ENCODE measurements at places on chromosomes 7 and 10. TPM values are rescaled to one million over a fixed set of nuclear protein-coding genes. Genes with fewer than 3 reads are reported as not detected.

The IDI2 gene
- total RNA-seq: not detected

The KAZALD1 gene
- 13.1 TPM for total RNA-seq

The CABCOCO1 gene
- not detected for total RNA-seq

The PLPP4 gene
- total RNA-seq: not detected

The MALRD1 gene
- total RNA-seq: 0.42 TPM

DNA sequence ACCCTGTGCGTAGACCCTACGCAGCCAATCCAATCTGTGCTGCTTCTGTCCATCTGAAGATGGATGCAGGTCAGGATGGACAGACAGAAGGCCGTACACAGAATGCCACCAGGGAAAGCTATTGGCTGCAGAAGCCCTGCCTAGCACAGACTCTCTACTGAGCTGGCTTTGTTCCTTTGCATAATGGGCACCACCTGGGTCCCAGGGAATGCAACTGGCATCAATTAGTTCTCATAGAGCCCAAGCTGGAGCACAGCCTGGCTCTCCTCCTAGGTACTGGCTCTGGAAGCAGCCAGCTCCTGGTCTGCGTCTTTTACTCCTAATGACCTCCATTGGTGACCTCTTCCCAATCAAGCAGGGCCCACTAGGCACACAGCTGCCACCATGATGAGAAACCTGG, 26.8 kb upstream of the CACUL1 start:
- H3K36me3 ChIP-seq: no peaks in the 10 kb centered on the region
- DNase-seq: no peak
- H3K27ac ChIP-seq: no peak overlapping the region
- no peaks in the 10 kb centered on the region for H3K4me1 ChIP-seq
- no peak overlapping the region for H3K4me3 ChIP-seq

DNA sequence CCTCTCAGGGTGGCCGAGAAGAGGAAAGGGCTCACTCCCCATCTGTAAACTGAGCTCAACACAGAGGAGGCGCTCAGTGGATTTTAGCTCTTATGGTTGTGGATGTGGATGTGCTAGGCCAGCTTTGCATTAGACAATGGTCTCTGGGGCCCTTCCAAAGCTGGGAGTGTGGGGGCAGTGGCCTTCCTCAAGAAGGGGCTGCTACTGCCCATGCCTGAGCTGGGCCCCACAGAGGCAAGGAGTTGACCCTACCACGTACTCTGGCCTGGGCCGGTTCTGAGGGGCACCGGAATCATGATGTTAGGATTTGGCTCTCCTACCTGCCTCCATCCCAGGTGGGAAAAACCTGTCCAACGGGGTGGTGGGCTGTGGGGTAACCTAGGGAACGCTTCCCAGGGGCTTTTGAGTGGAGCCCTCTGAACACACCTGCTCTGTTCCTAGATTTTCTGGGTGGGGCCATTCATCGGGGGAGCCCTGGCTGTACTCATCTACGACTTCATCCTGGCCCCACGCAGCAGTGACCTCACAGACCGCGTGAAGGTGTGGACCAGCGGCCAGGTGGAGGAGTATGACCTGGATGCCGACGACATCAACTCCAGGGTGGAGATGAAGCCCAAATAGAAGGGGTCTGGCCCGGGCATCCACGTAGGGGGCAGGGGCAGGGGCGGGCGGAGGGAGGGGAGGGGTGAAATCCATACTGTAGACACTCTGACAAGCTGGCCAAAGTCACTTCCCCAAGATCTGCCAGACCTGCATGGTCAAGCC, 11.5 kb downstream of the AQP1 start:
- peak overlapping the region; percentile 83 for H3K27ac ChIP-seq
- peaks cover 45% of the 10 kb centered on the region for H3K36me3 ChIP-seq
- H3K27me3 ChIP-seq: no peaks in the 10 kb centered on the region
- DNase-seq: peak; percentile 3
- peaks cover 33% of the 10 kb centered on the region for H3K4me1 ChIP-seq

- no peak overlapping the region for H3K27ac ChIP-seq
- H3K4me3 ChIP-seq: no peak overlapping the region
- peak; percentile 84 for DNase-seq
- H3K36me3 ChIP-seq: no peaks in the 10 kb centered on the region
- H3K27me3 ChIP-seq: no peaks in the 10 kb centered on the region
Measured at GRCh38 chr7:115008465-115009114, 86.7 kb downstream of the MDFIC start.

- no peak for DNase-seq
- H3K4me3 ChIP-seq: no peak overlapping the region
- H3K36me3 ChIP-seq: no peaks in the 10 kb centered on the region
- H3K4me1 ChIP-seq: peaks cover 6% of the 10 kb centered on the region
- H3K27me3 ChIP-seq: no peaks in the 10 kb centered on the region
- no peak overlapping the region for H3K27ac ChIP-seq
Measured at GRCh38 chr7:26705567-26705966, 158.8 kb downstream of the SKAP2 start.

GRCh38 chr7:82700741-82701140, 257.2 kb upstream of the CACNA2D1 start:
- no peaks in the 10 kb centered on the region for H3K27me3 ChIP-seq
- no peak for DNase-seq
- H3K27ac ChIP-seq: no peak overlapping the region

GRCh38 chr7:157502701-157503111, 165.9 kb downstream of the DNAJB6 start:
- no peaks in the 10 kb centered on the region for H3K36me3 ChIP-seq
- H3K27ac ChIP-seq: peak overlapping the region; percentile 51
- peaks cover 18% of the 10 kb centered on the region for H3K27me3 ChIP-seq
- H3K4me1 ChIP-seq: no peaks in the 10 kb centered on the region
- no peak overlapping the region for H3K4me3 ChIP-seq

DNA sequence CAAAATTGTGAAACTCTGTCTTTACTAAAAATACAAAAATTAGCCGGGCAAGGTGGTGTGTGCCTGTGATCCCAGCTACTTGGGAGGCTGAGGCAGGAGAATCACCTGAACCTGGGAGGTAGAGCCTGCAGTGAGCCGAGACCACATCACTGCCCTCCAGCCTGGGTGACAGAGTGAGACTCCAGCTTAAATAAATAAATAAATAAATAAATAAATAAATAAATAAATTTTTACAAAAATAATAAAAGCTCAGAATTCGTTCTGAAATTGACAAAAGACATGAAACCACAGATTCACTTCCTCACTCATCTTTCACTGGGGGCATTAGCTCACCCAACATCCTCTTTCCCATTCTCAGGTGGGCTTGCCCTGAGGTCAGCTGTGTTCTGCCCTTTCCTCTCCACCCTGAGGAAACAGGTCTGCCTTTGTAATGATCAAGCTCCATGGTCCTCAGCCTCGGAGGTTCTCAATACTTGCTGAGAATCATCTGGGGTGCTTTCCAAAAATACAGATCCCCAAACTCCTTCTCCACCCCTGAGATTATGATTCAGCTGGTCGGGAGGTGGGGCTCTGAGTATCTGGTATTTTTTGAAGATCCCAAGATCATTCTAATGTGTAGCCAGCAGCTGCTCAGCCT, 29.2 kb upstream of the APBB1IP start:
- no peak overlapping the region for H3K27ac ChIP-seq
- DNase-seq: no peak
- H3K27me3 ChIP-seq: no peaks in the 10 kb centered on the region

- H3K4me3 ChIP-seq: peak overlapping the region; percentile 36
- no peaks in the 10 kb centered on the region for H3K36me3 ChIP-seq
- H3K27me3 ChIP-seq: no peaks in the 10 kb centered on the region
- peak overlapping the region; percentile 78 for H3K27ac ChIP-seq
Measured at GRCh38 chr10:110864662-110865140, 7.0 kb upstream of the PDCD4 start.

DNA sequence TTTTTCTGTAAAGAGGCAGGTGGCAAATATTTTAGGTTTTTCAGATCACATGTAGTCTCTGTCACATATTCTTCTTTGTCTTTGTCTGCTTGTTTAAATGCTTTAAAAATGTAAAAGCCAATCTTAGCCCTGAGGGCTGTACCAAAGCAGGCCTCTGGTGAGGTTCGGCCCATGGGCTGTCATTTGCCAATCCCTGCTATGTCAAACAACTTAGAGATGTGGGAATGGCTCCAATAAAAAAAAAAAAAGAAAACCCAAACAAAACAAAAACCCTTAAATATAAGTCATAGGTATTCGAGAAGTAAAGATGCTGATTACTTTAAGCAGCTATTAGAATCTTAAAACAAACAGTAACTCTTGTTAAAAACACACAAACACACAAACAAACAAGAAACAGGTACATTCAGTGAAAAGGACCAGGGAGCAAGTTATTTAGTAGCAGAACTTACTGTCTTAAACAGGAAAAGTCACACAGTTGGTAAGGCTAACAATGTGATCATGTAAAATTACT, 61.4 kb upstream of the NAMPT start:
- DNase-seq: no peak
- no peaks in the 10 kb centered on the region for H3K4me1 ChIP-seq
- H3K36me3 ChIP-seq: no peaks in the 10 kb centered on the region
- no peaks in the 10 kb centered on the region for H3K27me3 ChIP-seq
- H3K27ac ChIP-seq: no peak overlapping the region
- H3K4me3 ChIP-seq: no peak overlapping the region

DNA sequence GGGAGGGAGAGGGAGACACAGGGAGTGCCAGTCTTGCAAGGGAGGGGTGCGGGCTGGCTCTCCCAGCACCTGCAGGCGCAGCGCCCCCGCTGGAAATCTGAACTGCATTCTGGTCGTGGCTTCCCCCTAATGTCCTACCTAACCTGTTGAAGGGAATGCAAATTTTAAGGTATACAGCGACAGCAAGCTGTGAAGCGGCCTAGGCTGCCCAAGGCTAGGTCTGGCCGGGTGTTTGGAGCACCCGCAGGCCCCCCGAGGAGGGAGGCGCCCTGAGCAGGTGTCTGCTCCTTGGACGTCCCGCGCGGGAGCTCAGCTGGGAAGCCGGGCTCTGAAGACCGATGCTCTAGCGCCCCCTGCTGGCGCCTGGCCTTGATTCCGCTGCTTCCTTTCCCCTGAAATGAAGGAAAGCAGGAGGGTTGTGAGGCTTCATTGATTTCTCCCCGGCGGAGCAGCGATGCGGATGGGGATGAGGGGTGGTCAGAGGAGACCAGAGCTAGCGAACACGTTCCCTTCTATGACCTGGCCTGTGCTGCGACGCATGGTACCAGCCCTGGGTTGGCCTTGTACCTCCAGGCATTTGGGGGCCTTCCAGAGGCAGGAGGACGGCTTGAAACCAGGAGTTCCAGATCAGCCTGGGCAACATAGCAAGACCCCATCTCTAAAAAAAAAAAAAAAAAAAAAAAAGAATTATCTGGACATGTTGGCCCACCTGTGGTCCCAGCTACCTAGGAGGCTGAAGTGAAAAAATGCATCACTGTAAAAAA, 601.3 kb downstream of the GALNT17 start:
- H3K4me1 ChIP-seq: no peaks in the 10 kb centered on the region
- H3K36me3 ChIP-seq: no peaks in the 10 kb centered on the region
- peak; percentile 82 for DNase-seq
- peak overlapping the region; percentile 17 for H3K4me3 ChIP-seq
- no peak overlapping the region for H3K27ac ChIP-seq

- no peak for DNase-seq
- no peaks in the 10 kb centered on the region for H3K4me1 ChIP-seq
Measured at GRCh38 chr7:115340828-115341227, 418.9 kb downstream of the MDFIC start.

DNA sequence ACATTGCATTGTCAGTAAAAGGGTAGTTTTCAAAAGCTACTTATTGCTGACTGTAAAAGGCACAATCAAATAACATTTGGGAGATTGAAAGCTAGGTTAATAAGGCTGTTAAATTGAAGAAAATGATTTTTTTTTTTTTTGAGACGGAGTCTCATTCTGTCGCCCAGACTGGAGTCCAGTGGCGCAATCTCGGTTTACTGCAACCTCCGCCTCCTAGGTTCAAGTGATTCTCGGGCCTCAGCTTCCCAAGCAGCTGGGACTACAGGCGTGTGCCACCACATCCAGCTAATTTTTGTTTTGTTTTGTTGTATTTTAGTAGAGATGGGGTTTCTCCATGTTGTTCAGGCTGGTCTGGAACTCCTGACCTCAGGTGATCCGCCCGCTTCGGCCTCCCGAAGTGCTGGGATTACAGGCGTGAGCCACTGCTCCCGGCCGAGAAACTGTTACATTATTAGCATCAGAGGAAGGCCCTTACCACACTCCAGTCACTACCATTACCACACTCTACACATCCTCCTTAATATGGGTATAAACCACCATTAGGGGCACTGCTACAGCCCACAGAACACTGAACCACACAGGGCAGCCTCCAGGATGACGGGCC, 1.0 kb downstream of the CYP51A1 start:
- peaks cover 8% of the 10 kb centered on the region for H3K4me1 ChIP-seq
- H3K27me3 ChIP-seq: no peaks in the 10 kb centered on the region
- DNase-seq: no peak

GRCh38 chr10:43360086-43360485, 11.3 kb upstream of the FXYD4 start:
- H3K36me3 ChIP-seq: no peaks in the 10 kb centered on the region
- H3K4me1 ChIP-seq: peaks cover 8% of the 10 kb centered on the region
- no peak overlapping the region for H3K4me3 ChIP-seq
- no peaks in the 10 kb centered on the region for H3K27me3 ChIP-seq
- no peak overlapping the region for H3K27ac ChIP-seq

- no peaks in the 10 kb centered on the region for H3K27me3 ChIP-seq
- no peak overlapping the region for H3K4me3 ChIP-seq
- no peaks in the 10 kb centered on the region for H3K4me1 ChIP-seq
- DNase-seq: no peak
- no peaks in the 10 kb centered on the region for H3K36me3 ChIP-seq
Measured at GRCh38 chr7:5774136-5774535, 7.3 kb downstream of the RNF216 start.

DNA sequence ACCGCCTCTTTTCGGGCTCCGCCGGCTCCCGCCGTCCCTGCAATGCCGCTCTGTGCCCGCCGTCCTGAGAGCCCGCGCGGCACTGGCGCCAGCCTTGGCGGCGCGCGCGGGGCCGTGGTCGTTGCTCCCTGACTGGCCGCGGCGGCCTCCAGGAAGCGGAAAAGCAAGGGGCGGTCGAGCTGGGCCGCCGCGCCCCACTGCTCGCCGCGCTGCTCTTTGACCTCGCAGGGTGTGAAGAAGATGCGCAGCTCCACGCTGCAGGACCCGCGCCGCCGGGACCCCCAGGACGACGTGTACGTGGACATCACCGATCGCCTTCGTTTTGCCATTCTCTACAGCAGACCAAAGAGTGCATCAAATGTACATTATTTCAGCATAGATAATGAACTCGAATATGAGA, at the start of gene CDC14C:
CDC14C (plus strand) TSS at position 115 of the 400 bp plus-strand sequence; CDS start at position 241, 126 bp downstream.
- no peaks in the 10 kb centered on the region for H3K36me3 ChIP-seq
- no peak within 1 kb of the TSS for H3K4me3 ChIP-seq
- no peak for DNase-seq
- H3K27me3 ChIP-seq: no peaks in the 10 kb centered on the region
- H3K27ac ChIP-seq: no peak within 1 kb of the TSS

- H3K36me3 ChIP-seq: no peaks in the 10 kb centered on the region
- H3K27ac ChIP-seq: no peak overlapping the region
- no peaks in the 10 kb centered on the region for H3K27me3 ChIP-seq
- H3K4me3 ChIP-seq: no peak overlapping the region
- H3K4me1 ChIP-seq: no peaks in the 10 kb centered on the region
- DNase-seq: no peak
Measured at GRCh38 chr7:95205665-95206225, 118.6 kb downstream of the PON1 start.

Data from heart right ventricle (tissue), 16 donors.